ENCODE measurements at places on chromosomes 13 and 19.

DNA sequence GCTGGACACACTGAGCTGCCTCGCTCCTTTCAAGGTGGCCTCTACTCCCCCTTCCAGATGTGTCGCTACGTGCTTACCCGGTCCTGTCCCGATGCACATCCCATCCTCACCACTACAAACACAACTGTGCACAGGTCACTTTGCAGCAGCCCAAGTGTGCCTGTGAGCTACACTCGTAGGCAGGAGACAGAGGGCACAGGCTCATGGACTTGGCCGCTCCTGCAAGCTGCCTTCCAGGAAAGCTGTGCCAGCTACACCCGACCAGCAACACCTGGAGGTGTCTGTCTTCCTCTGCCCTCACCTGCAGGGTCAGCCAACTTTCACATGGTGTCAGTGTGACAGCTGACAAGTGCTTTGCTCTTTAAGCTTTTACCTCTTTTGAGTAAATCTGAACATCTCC lies 15.4 kb downstream of the CARS2 start:
- DNase-seq = no peak

GRCh38 chr13:89393758-89394304 lies 1722.7 kb downstream of the SLITRK5 start:
- no peak for DNase-seq

- DNase-seq = no peak
Measured at GRCh38 chr13:89750371-89750770, 1597.1 kb upstream of the MIR17HG start.

DNA sequence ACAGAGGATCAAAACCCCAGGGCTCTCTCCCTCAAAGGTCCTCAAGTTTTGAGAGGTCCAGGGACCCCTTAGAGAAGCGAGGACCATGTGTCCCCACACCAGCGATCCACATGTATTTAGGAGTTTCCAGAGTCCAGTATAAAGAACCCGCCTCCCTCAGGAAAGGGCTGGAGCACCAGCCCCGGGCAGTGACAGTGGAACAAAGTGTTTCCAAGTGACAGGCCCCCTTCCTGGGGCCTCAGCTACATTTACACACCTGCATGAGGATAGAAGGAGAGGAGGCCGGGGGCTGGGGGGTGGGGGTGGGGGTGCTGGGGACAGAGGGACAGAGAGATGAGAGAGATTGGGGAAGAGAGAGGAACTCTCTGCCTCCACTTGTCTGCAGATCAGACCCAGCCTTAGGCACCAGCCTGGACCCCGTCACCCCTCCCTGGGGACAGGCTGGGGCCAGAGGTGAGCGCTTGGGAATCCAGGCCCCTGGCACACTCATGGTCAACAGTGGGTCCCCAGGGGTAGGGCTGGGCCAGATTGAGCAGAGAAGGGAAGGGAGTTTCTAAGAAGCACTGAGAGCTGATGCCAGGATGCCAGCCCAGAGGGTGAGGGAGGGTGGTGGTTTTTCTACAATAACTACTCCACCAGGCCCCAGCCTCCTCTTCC lies 802 bp downstream of the BCAM start:
- no peak for DNase-seq

GRCh38 chr19:53642381-53643099 lies 10.7 kb downstream of the DPRX start:
- DNase-seq = no peak

DNA sequence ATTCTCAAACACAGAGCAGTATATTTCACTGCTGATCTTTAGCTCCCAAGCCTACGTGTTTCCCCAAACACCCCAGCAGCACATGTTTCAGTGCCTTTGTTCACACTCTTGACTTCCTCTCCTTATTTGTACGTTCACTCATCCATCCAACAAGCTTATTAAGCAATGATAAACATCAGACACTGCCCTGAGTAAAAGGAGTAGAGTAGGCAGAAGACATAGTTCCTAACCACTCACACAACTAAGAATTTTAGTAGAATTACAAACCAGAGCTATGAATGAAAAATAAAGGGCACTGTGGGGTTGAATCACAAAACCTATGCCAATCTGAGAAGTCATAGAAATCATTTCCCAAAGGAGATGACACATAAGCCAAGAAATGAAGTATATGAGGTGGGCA lies 213.5 kb downstream of the DIAPH3 start:
- DNase-seq = no peak

GRCh38 chr19:34997071-34997617 lies 3.0 kb upstream of the GRAMD1A start:
- DNase-seq = no peak

GRCh38 chr13:76474356-76474755 lies 411.8 kb downstream of the KCTD12 start:
- no peak for DNase-seq

DNA sequence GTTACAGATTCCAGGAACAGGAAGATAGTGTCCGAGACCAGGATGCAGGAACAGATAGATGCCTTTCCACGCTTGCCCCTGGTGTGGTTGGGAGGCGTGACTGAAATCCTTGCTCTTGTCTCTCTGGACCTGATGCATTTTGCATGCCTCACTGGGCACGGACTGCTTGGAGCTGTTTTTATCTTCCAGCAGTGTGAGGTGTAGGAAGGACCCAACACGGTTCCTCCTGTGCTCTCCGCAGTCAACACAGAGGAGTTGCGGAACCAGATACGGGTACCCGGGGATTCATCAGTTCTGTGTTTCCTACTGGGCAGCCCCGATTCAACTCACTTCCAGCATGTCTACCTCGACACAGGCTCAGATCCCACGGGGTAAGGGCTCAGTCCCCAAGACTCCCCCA lies 6.5 kb downstream of the DOT1L start:
- no peak for DNase-seq
